ENCODE measurements at places on chromosomes 5 and 9.

DNA sequence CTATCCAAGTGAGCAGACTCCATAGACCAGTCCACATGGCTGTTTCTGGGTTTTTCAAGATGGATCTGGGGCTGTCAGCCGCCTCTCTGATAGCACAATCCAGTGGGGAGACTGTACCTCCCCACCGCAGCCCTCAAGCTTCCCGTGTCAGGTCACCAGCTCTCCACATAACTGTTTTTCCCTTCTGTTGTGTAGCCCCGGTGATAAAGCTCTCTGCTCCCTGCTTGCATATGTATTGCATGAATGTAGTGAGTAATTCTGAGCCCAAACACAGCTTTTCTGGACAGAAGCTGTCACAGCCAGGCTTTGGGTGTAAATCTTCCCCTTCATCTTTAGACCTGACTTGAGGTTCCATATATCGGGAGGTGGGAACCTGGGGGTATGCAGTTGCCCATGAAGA is 23.1 kb upstream of the CFAP157 start:
- no peak for DNase-seq

DNA sequence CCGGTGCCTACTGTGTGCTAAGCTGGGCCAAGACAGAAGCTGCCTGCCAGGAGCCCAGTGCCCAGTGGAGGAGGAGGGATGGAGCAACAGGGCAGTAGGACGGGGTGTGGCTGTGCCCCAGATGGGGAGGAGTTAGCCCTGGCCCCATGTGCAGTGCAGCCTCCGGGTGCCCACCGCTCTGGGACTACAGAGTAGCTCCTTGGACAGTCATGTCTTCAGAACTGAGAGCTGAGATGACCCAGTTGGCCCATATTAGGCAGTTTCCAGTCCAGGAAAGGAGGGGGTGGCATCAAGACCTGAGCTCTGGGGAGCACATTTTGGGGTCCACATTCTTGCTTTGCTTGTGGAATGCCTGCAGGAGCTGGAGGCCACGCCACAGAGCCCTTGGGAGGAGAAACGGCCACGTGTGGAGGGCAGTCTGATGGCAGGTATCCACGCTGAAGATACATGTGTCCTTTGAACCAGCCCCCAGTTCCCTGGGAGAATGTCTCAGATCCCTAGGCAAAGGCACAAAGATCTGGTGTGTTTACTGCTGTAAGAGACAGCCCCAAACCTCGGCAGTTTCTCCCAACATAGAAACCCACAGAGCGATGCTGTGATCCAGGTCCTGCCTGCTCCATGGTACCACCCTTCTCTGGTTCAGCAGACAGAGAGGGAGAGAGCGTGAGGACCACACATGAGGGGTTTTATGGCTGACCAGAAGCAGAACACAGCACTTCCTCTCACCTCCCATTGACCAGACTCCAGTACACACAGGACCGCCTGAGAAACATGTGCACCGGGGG is 46.8 kb upstream of the FCN1 start:
- DNase-seq: no peak

DNA sequence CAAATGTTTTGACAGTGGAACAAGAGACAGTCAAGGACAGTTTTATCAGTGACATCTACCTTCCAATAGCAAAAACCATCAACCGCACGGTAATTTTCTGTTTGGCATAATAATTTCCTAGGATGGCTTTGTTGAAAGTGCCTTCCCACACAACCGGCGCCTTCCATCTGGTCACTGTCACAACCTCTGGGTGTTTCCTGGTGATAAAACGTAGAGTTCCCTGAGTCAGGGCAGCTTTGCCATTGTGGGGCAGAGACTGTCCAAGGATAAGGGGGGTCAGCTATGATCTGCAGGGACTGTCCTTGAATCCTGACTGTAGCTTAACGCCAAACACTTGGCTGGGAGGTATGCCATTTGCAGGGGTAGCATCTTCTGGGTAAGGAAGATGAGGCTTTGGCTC is 47.6 kb downstream of the GGTA1 start:
- no peak for DNase-seq

DNA sequence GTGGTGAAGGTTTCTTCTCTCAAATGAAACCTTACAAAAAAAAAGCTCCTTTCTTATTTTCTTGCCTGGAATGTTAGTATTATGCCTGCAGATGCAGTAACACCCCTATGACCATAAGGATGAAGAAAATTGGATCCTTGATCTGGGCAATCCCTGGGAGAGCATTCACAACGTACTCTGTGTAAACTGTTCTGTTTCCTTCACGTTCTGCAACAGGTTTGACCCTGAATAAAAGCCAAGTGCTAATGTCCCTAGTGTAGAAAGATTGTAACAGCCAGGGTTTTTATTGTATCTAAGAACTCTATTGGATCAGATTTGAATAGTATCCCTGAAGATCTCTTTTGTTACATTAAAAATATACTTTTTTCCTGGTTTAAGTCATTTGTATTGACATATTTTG is 1639.6 kb upstream of the ACO1 start:
- no peak for DNase-seq

DNA sequence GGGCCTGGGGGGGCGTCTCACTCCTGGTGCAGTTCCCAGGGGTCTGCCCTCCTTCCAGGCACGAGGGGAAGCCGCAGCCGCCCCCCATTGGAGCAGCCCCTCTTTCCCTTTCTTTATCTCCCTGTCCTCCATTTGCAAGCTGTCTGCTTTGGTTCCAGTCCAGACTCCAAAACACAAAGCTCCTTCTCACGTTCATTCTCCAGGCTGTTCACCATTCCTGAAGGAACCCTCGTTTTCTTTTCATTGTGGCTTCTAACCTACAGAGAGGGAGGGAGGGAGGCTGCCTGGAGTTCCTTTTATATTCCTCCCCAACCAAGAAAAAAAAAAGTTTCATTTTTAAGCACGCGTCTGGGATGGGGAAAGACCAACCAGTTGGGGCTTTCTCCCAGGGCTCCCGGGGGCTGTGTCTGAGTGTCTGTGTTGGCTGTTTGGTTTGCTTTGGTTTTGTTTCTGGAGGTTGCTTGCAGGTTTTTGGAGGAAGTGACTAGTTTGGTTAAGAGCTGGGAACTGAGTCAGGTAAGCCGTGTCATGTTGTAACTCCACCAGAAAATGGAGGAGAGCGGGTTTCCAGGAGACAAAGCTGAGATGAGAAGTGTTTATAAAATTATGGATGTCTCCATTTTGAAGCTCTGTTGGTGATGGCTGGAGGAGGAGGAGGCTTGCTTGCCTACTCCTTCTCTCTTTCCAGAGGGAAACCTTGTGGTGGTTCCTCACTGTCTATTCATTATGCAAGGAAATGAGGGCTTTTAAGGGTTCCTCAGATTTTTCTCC is 1.6 kb downstream of the ZNF462 start:
- DNase-seq: no peak

DNA sequence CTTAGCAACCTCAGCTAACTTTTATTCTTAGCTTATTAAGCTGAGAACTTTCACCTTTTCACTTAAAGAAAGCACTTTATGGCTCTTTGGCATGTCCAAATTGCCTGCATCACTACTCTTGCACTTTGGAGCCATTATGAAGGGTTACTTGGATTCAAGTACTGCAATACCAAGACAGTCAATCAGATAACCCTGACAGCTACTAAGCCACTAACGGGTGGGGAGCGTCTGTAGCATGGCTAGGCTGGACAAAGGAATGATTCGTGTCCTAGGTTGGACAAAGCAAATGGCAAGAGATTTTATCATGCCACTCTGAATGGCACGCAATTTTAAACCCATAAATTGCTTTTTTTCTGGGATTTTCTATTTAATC is 39.6 kb downstream of the TRPM6 start:
- DNase-seq: no peak

GRCh38 chr5:100430268-100431195 is 104.6 kb upstream of the FAM174A start:
- peak; percentile 54 for DNase-seq

DNA sequence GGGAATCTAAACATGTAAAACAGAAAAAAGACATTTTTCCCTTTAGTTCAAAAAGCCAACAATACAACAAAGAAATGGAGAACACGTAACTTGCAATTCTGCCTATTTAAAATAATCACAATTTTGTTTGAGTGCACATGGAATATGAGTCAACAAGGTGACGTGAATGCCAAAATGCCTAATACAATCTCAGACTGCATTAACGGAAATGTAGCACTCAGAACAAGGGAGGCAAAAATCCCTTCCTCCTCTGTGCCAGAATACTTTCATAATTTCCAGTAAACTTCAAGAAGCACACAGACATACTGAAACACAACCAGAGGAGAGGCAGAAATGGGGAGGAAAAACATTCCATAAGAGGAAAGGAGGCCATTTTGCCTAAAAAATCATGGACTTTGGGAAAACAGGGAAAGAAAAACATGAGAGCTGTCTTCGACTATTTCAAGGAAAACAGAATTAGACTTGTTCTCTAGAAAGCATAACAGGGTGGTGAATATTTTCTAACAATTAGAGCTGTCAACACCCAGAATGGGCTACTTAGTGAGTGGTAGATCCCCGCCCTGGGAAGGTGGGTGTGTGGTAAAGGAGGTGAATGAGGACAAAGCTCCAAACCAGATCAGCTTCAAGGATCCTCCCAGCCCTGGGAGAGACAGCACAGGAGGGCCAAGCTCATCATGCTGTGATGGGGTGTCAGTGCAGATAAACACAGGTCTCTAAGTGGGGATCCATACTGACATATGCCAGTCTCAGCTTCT is 48.2 kb downstream of the ABCA1 start:
- DNase-seq: no peak

- no peak for DNase-seq
Measured at GRCh38 chr9:97966493-97966892, 16.6 kb upstream of the ANP32B start.

DNA sequence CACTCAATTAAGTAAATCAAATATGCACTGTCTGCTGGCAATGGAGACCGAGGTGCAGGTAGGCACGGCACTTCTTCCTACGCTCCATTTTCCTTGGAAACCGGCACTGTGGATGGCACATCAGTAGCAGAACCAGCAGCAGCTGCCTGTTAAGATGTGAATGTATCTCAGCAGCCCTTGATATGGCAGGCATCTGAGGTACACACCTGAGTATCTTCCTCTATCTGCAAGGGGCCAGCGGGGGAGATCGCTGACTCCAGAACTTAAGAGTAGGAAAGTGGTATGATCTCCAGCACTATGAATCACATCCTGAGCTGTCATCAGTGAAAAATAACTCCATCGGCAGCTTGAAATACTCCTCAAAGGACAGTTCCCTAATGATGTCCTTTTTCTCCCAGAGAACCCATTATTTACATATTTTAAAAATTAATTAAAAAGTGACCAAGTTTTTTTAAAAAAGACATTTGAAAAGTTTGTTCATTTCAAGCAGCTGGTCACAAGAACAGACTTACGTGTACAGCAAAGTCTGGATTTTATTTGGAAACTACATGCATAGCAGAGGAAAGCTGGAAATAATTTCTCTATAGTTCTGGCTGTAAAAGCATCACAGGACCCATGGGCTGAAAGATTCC is 97.1 kb downstream of the ADAMTS12 start:
- no peak for DNase-seq

GRCh38 chr9:34341659-34342295 is 12.4 kb downstream of the NUDT2 start:
- no peak for DNase-seq

DNA sequence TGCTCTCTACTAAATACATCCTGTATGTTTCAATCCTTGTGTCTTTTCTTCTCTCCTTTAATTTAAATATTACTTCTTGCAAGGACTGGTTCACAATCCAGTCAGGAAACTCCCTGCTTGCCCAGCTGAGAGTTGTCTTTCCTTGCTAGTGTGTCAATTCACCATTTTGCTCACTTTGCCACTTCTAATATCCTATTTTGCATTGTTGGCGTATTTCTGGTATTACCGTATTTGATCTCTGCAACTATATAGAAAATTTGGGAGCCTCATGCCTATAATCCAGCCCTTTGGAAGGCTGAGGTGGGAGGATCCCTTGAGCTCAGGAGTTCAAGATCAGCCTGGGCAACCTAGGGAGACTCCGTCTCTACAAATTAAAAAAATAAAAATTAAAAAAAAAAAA is 90.5 kb upstream of the TTC23L start:
- DNase-seq: no peak

GRCh38 chr5:543755-544674 is 19.8 kb upstream of the SLC9A3 start:
- DNase-seq: peak; percentile 2

GRCh38 chr5:59562756-59563389 is 330.7 kb downstream of the PDE4D start:
- peak; percentile 8 for DNase-seq

GRCh38 chr5:19285286-19285685 is 702.7 kb downstream of the CDH18 start:
- DNase-seq: no peak

DNA sequence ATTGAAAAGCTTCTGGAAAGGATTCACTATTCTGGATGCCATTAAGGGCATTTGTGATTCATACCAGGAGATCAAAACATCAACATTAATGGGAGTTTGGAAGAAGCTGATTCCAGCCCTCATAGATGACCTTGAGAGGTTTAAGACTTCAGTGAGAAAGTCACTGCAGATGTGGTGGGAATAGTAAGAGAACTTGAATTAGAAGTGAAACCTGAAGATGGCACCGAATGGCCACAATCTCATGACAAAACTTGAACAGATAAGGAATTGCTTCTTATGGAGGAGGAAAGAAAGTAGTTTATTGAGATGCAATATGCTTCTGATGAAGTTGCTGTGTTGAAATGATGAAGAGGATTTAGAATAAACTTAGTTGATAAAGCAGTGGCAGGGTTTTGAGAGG is 254.6 kb upstream of the SLC24A2 start:
- no peak for DNase-seq

DNA sequence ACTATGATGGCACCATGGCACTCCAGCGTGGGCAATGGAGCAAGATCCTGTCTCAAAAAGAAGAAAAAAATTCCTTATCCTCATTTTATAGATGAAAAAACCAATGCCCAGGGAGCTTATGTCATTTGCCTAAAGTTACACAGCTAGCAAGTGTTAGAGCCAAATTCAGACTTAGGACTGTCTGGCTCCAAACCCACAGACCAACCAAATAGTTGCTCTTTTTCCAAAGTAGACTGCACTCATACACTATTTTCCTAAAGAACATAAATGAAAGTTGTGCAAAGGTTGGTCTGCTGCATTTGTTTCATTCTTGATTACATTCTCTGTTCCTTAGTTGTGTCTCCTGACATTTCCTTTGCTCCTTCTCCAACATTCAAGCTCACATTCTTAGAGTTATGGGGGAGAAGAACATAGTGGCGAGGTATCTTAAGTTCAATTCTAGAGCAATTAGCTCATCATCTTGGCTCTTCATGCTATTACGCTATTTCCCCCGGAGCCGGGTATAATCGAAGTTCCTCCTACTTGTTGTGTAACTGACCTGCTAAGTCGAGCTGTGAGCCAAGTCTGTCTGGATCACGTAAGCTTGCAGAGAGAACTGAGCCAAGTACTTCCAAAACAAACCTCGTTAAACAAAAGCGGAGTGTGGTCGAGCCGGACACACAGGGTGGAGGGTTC is 138.3 kb downstream of the RFK start:
- no peak for DNase-seq

- no peak for DNase-seq
Measured at GRCh38 chr9:34582787-34583186, 6.7 kb downstream of the CNTFR start.

- no peak for DNase-seq
Measured at GRCh38 chr5:128774605-128775004, 190.7 kb upstream of the SLC27A6 start.

GRCh38 chr9:77210116-77210515 is 32.8 kb downstream of the VPS13A start:
- DNase-seq: no peak
